ENCODE measurements at places on chromosomes 5 and 9.

- DNase-seq = peak; percentile 63
Measured at GRCh38 chr5:174571662-174572397, 152.6 kb upstream of the MSX2 start.

GRCh38 chr9:33197279-33198152 is 30.4 kb upstream of the B4GALT1 start:
- peak; percentile 28 for DNase-seq

GRCh38 chr9:99038484-99038820 is 66.5 kb upstream of the TGFBR1 start:
- DNase-seq = no peak

DNA sequence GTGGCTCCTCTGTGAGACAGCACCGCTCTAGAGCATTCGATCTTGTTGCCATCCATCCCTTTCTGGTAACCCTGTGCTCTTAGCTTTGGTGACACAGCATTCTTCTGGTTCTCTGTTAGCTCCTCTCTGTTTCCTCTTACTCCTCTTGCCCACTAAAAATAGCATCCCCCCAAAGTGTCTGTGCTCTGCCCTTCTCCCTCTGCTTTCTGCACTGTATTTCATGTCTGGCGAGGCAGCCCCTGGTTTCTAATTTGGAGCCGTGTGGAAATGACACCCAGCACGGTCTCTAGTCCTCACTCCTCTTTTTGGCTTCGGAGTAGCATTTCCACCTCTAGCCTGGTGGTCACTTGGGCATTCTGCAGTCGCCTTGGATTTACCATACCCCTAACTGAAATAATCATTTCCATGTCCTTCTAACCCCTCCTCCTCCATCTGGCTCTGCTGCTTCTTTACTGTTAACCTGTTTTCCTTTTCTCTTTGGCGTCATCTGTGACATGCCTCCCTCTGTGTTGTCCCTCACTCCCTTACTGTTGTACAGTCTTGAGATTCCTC is 23.8 kb downstream of the NPR3 start:
- DNase-seq = no peak

- DNase-seq = no peak
Measured at GRCh38 chr5:132228241-132229035, 785 bp upstream of the P4HA2 start.

DNA sequence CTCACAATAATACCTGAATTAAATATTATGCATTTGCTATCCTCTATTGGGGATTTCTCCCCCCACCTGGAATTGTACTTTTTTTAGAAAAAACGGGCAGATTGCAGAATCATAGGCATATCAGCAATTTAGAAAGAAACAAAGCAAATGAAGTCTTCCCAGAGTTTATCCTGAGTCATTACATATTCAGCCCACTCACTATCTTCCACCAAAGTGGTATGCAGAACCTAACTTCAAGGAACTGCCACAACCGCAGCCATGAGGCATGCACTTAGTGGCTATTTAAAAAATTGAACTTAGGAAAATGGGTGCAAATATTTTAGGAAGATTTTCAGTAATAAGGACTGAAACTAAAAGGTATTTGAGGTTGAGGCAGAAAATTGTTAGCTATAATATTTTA is 48.6 kb downstream of the UBAP1 start:
- DNase-seq = no peak

DNA sequence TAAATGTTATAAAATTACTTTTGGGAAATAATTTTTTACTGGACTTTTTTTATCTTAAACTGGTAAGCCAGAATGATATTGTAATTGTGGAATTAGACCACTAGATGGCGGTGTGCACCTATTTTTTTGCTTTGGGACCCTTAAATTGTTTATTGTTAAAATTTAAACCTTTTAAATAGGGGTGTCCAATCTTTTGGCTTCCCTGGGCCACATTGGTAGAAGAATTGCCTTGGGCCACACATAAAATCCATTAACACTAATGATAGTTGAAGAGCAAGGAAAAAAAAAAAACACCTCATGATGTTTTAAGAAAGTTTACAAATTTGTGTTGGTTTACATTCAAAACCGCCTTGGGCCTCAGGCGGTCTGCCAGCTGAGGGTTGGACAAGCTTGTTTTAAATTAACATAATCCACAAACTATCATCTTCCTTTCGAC is 28.4 kb upstream of the GADD45G start:
- DNase-seq = no peak

GRCh38 chr5:164296603-164297080 is 791.2 kb downstream of the MAT2B start:
- no peak for DNase-seq
